Mammary epithelial cell (primary cell): ENCODE measurements at places on chromosomes 16 and 17.

DNA sequence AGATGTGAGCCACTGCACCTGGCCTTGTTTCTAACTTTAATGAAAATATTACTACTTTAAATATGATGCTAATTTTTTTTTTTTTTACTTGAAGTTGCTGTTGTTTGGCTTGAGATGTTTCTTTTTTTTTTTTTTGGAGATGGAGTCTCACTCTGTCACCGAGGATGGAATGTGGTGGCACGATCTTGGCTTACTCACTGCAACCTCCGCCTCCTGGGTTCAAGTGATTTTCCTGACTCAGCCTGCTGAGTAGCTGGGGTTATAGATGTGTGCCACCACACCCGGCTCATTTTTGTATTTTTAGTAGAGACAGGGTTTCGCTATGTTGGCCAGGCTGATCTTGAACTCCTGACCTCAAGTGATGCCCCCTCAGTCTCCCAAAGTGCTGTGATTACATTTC is 23.6 kb downstream of the IGSF6 start:
- no peak for DNase-seq

- no peak for DNase-seq
These were observed at the start of gene CACNG1 for GRCh38 chr17:67044016-67044772. CACNG1 (plus strand) TSS chr17:67044554; CDS start chr17:67044661, 107 bp downstream.

DNA sequence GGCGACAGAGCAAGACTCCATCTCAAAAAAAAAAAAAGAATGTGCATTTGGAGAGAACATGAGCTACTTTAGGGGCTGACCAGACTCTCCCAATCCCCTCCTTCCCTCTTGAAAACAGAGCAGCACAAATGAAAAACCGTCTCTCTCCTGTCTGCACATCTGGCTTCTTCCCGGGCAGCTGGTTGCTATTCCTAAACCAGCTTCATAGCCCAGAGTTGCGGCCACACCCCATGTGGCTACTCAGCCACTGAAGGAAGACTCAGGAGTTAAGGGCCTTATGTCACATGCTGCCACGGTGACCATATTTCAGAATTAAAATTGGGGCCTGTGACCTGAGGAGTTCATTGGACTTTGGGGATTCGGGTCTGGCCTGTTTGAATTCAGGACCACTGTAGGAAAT is 48.3 kb downstream of the KATNIP start:
- DNase-seq: no peak

DNA sequence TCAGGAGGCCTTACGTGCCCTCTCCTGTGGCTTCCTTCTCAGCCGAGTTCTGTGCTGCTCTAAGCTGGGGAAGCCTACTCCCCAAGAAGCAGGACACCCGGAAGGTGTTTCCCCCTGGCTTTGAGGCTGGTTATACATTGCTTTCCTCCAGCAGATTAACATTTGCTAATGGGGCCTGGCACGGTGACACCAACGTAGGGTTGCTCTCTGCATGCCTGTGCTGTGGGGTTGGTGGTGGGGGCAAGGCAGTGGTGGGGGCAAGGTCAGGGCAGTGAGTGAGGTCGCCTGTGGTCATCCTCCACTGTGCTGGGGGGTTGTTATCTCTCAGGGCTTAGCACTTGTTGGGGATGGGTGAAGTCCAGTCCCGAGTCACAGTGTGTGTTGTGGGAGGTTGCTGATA is 4.2 kb downstream of the USP6 start:
- no peak for DNase-seq

- no peak for DNase-seq
These were observed 3.8 kb upstream of the ACTG1 start for GRCh38 chr17:81516439-81516838.
